ENCODE measurements at places on chromosomes 6 and 20.

- no peak for DNase-seq
Observed at GRCh38 chr20:16392346-16392745, 180.9 kb downstream of the KIF16B start.

DNA sequence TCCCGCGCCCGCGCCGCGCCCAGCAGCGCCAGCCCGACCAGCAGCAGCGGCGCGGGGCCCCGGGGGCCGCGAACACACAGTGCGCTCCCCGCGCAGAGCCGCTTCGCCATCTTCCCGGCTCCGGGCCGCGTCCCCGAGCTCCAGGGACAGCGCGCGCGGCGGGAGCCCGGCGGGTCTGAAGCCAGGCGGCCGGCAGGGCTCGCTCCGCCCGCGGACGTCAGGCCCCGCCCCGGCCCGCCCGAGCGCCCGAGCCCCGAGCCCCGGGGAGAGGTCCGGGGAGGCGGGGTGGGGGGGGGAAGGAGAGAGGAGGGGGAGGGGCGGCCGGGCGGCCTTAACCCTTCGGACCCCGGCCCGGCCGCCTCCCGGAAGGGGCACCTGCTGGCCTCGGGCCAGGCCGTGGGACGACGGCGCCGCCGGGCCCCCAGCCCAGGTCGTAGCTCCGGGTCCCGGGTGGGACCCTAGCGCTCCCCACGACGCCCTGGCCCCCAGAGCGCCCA is at the start of gene LAMA5:
LAMA5 (minus strand) TSS at position 177 of the 497 bp plus-strand sequence; CDS start at position 110, 67 bp downstream.
- DNase-seq = peak; percentile 51

DNA sequence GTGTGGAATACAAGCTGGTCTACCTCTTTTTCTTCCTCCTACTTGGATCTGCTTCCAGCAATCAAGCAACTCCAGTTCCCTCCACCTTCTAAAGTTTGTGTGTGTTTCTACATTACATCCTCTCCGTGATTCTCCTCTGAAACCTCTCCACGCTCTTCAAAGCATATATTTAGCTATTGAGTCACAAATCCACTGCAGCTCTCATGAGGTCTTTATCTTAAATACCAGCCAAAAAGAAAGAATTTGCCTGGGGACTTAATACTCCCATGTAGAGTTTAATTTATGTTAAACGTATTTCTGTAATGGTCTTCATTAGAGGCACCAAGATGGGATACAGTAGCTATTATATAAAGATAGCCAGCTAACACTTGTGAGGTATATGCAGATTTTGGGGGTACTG is 78.7 kb downstream of the FOXC1 start:
- DNase-seq = no peak

DNA sequence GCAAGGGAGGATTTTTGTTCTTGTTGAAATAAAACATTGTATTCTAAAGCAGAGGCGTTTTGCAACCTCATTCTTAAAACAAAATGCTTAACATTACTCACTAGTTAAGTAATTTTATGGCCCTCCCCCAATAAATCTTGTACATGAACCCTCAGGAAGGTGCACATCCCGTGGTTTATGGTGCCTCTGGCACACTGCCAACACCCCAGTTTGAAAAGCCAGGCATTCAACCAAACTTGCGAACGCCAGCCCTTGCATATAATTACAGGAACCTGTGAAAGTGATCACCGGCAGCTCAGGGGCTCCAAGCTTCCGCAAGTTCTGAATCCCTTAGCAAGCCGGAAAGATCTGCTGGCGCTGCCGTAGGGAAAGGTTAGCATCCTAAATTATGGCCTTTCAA is 1109.0 kb upstream of the FLRT3 start:
- DNase-seq = no peak

- DNase-seq = no peak
Observed at GRCh38 chr6:111474771-111475170, 8.2 kb downstream of the REV3L start.

- DNase-seq = no peak
Observed at GRCh38 chr6:53578371-53578770, 33.5 kb upstream of the GCLC start.

- no peak for DNase-seq
Observed at GRCh38 chr6:110534731-110535492, 58.5 kb upstream of the SLC22A16 start.

DNA sequence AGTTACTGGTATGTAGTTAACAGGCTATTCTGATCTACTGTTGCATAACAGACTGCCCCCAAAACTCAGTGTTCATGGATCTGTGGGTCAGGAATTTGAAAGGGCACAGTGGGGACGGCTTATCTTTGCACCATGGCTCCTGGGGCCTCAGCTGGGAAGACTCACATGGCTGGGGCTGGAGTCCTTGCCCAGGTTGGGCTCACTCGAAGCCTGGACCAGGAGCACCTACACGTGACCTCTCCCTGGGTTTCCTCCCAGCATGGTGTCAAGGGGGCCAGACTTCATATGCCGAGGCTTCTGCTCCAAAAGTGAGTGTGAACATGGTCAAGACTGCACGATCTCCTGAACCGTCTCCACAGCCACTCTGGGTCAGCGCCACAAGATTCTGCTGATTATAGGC is 11.7 kb downstream of the SYNDIG1 start:
- no peak for DNase-seq

DNA sequence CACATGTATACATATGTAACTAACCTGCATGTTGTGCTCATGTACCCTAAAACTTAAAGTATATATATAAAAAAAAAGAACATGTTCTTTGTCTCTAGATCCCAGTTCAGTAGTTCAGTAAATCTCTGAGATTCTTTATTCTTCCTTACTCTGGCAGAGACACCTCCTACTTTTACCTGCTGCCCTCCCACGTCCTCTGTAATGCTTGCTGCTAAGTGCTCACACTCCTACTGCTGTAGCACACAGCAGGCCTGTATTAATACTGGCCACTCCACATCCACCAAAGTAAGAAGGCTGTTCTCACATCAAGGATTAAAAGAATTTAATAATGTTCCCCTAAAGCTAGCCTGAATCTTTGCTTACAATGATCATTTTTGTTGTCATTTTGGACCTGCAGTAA is 648.4 kb upstream of the EYS start:
- DNase-seq = no peak

GRCh38 chr6:168037856-168038255 is 40.4 kb downstream of the KIF25 start:
- no peak for DNase-seq

DNA sequence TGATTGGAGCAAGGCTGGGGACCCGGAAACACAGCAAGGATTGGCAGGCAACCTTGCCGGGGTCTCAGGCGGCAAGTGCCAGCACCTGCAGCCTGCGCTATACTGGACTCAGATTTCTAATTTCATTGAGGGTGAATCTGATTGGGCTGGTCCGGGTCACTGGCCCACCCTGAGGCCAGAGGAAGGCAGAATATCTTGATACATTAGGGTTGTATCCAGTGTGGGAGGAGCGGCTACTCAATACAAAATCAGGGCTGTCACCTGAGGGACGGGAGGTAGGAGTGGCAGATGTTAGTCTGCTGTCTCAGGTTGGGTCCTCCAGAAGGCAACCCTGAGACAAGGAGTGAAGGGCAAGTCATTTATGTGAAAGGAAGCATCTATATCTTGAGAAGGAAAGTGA is 40.7 kb downstream of the BFSP1 start:
- DNase-seq = no peak

GRCh38 chr20:45317826-45318225 is 9.7 kb upstream of the MATN4 start:
- DNase-seq = no peak

GRCh38 chr6:72720464-72720863 is 98.6 kb downstream of the KCNQ5 start:
- DNase-seq = no peak

DNA sequence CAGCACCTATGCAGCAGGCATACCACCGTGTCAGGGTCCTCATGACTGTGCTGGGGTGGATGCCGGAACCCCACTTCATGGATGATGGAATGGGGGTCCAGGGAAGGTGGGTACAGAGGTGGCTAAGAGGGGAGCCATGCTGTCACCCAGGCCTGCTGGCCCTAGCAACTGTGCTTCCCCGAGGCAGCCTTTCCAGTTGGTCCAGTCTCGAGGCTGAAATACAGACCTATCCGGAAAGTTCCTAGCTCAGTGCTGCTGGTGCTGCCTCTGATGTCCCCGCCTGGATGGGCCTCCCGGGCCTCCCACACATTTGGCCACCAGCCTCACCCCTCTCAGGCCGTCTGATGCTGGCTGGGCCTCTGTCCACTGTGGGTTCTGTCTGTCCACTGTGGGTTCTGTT is 17.4 kb downstream of the SIRPA start:
- DNase-seq = no peak

DNA sequence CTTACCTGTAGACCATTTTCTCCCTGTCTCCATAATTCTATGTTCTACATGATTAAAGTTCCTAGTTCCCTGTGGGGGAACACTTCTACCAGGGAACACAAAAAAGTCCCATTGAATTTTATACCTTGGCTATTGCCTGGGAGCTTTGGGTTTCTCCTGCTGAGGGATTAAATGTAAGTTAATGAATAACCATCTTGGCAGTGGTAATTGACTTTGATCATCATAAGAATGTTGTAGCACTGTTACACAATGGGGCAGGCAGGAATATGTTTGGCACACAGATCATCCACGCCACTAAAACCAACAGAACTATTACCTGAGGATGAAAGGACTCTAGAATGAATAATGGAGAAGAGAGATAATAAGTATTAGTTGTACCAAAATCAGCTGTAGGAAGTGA is 1106.2 kb upstream of the GJE1 start:
- DNase-seq = no peak

GRCh38 chr6:167764215-167764614 is 62.5 kb upstream of the AFDN start:
- no peak for DNase-seq

- peak; percentile 31 for DNase-seq
Observed at GRCh38 chr6:159193923-159194322, 24.7 kb downstream of the FNDC1 start.

- no peak for DNase-seq
Observed at GRCh38 chr6:126531840-126532239, 191.9 kb downstream of the CENPW start.

DNA sequence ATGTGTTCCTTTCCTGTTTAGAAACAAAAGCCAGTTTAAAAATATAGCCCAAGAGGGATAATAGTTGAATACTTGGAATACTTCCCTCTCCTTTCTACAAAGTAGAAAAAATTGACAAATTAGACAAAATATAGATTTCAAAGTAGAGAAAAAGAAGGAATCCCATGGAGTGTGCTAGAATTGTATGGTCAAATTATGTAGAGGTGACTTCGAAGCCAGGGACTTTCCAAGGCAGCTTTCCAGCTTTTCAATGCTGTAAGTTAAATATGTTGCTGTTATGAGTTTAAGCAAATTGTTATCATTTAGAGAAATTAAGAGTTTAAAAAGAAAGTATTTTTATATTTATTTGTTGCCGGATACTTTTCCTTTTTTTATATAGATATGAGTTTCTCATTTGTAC is 415.5 kb upstream of the OPRM1 start:
- DNase-seq = no peak

DNA sequence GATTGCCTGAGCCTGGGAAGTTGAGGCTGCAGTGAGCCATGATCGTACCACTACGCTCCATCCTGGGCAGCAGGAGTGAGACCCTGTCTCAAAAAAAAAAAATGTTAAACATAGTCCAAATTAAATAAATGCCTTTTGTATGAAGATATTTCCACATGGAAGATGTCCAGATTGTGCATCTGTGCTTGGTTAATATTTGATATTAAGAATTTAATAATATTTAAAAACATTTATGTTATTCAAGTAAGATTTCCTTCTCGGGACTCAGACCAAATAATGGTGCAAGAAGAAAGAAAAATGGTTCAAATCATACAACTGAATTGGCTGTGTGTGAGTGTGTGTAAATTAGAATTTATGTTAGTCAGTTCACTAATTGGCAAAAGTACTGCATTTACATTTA is 202.5 kb downstream of the TBC1D7 start:
- no peak for DNase-seq

- DNase-seq = peak; percentile 23
Observed at GRCh38 chr6:24274441-24275083, 83.3 kb downstream of the DCDC2 start.

GRCh38 chr6:21078497-21078896 is 515.1 kb upstream of the SOX4 start:
- DNase-seq = no peak

GRCh38 chr6:167567142-167568033 is 242.5 kb downstream of the TTLL2 start:
- no peak for DNase-seq

GRCh38 chr6:95227351-95227750 is 350.0 kb upstream of the MANEA start:
- no peak for DNase-seq

DNA sequence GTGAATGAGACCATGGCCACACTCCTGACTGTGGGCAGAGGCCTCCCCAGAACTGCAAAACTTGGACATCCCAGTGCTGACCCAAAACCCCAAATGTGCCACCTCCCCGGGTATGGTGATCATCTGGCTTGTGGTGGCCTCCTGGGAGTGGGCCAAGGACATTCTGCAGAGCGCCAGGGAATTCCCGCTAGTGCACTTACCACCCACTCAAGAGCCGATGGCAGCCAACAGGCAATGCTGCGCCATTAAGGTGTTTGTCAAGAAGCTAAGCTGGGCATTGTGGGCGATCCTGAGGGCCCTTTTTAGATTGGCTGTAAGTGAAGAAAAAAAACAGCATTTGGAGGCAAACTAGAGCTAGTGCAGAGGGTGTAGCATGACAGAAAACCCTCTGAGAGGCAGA is 9.4 kb downstream of the MMP24 start:
- no peak for DNase-seq

GRCh38 chr6:44851176-44851575 is 463.7 kb downstream of the CDC5L start:
- DNase-seq = no peak

DNA sequence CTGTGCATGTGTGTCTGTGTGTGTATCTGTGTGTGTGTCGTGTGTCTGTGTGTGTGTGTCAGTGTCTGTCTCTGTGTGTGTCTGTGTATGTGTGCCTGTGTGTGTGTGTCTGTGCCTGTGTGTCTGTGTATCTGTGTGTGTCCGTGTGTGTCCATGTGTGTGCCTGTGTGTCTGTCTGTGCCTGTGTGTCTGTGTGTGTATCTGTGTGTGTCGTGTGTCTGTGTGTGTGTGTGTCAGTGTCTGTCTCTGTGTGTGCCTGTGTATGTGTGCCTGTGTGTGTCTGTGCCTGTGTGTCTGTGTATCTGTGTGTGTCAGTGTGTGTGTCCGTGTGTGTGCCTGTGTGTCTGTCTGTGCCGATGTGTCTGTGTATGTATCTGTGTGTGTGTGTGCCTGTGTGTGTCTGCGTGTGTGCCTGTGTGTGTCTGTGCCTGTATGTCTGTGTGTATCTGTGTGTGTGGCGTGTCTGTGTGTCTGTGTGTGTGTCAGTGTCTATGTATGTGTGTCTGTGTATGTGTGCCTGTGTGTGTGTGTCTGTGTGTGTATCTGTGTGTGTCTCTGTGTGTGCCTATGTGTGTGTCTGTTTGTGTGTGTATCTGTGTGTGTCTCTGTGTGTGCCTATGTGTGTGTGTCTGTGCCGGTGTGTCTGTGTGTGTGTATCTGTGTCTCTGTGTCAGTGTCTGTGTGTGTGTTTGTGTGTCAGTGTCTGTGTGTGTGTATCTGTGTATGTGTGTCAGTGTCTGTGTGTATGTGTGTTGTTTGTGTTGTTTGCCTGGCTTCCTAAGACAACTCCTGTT is 11.6 kb downstream of the SNPH start:
- DNase-seq = no peak
